ENCODE measurements at places on chromosomes 7 and 10.

- no peak for DNase-seq
Observed at GRCh38 chr10:27747096-27747451, 1.5 kb upstream of the MKX start.

DNA sequence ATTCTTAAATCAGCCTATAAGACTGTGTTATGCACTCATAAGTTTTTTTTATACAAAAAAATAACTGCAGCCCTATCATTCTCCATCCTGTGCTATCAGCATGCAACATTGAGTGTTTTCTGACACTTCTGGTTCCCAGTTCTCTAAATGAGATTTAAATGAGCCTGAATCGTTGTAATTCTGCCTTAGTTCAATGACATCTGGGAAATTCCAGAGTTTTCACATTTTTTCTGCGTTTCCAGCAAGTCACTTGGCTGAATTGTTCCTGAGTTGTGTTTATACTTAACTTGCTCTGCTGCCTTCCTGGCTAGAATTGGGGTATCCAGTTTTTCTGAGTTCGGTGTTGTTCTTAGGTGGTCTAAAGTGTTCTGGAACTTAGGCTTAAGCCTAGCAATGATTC is 636.1 kb upstream of the FZD8 start:
- DNase-seq = no peak

- DNase-seq = peak; percentile 79
Observed at GRCh38 chr7:43583424-43584194, 701 bp downstream of the STK17A start.

DNA sequence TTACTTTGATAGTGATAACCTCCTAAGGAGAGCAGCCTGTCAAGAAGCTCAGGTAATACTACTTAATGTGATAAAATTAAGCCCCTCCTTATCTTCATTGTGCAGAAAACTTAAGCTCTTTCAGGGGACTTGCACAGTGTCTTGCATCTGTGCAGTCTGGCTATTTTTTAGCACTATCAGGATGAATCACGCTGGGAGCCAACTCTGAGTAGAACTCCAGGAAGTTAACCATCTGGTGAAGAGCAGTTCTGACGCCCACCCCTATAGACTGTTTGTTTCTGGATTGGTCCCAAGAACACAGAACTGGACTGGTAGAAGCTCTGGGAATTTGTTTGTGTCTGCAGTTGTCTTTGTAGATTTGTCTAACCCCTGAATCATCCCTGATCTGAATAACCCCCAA is 41.9 kb downstream of the AGK start:
- DNase-seq = no peak

- no peak for DNase-seq
Observed at GRCh38 chr10:9579110-9579705, 1438.5 kb upstream of the CELF2 start.

- no peak for DNase-seq
Observed at GRCh38 chr7:2468227-2468626, 8.0 kb downstream of the GRIFIN start.

DNA sequence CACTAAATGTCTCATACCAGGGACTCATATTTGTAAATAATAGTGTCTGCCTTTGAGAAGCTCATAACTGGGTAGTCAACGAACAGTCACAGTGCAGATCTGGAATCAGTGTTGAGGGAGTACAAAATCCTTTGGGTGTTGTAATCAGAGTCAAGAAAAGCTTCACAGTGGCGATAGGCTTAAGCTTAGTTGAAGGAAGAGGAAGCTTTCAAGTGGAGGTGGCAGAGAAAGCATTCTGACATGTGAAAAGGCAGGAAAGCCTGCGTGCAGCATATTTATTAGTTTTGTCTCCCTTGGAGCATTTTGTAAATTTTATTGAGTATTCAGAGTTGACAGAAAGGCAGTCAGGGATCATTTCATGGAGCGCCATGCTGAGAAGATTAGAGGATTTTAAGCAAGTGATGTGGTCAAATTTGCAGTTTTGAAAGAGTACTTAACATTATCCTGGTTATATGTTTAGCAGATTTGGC is 104.9 kb downstream of the ADK start:
- DNase-seq = no peak

DNA sequence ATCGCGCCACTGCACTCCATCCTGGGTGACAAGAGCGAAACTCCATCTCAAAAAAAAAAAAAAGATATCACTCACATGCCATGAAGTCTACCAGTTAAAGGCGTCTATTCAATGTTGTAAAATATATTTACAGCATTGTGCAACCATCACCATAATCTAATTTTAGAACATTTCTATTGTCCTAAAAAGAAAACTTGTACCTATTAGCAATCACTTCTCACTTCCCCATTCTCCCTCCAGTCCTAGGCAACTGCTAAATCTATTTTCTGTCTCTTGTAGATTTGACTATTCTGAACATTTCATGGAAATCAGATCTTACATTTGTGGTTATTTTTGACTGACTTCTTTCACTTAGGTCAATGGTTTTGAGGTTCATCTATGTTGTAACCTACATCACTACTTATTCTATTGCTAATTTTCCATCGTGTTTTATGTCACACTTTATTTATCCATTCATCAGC is 25.2 kb upstream of the OTUD1 start:
- DNase-seq = peak; percentile 18

GRCh38 chr10:85492684-85493083 is 873.9 kb downstream of the GRID1 start:
- no peak for DNase-seq

GRCh38 chr7:141709318-141709717 is 1.2 kb downstream of the WEE2 start:
- no peak for DNase-seq

DNA sequence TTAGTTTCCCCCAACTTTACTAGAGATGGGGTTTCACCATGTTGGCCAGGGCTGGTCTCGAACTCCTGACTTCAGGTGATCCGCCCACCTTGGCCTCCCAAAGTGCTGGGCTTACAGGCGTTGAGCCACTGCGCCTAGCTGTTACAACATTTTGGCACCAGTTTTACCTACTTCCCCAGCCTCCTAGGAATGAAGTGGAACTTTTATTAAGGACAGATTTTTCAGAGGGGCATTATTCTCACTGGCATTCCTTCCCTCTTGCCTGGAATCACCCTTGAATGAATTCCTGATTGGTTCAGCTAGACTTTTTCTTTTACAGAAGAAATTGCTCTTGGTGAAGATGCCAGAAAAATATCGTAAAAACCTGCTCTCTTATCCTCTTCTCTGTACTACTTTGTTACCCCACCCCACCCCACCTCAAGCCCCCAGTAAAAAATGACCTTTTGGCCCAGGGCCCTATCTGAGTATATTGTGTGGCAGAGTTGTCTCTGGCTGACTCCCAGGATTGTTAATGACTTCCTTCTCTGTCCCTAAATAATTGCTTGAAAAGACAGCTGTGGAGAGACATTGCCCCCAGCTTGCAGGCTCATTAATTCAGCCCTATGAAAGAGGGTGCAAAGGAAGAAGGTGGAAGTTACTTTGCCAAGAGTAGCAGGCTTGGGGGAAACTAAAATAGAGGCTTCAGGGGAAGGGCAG is 189.6 kb downstream of the AUTS2 start:
- no peak for DNase-seq

GRCh38 chr7:98058186-98058585 is 48.5 kb upstream of the LMTK2 start:
- no peak for DNase-seq

DNA sequence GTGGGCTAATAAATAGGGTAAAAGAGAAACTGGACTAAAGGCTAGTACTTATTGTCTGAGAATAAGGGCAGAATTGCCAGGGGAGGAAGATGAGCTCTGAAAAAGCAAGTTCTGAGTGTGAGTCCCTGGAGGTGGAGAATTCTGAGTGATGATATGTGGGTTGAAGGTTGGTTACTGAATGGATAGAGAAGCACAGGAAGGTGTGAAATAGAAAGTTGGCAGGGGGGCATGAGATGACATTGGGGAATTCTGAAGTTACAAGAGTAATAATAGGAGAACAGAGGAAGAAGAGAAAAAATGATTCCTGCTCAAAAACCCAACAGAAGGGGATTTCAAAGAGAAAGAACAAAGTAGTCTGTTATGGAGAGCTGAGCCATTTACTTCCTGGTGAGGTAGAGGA is 76.9 kb downstream of the PRKCQ start:
- no peak for DNase-seq

GRCh38 chr10:98391578-98391991 is 23.4 kb downstream of the PYROXD2 start:
- peak; percentile 30 for DNase-seq

GRCh38 chr10:77798940-77799339 is 127.6 kb downstream of the DLG5 start:
- no peak for DNase-seq

DNA sequence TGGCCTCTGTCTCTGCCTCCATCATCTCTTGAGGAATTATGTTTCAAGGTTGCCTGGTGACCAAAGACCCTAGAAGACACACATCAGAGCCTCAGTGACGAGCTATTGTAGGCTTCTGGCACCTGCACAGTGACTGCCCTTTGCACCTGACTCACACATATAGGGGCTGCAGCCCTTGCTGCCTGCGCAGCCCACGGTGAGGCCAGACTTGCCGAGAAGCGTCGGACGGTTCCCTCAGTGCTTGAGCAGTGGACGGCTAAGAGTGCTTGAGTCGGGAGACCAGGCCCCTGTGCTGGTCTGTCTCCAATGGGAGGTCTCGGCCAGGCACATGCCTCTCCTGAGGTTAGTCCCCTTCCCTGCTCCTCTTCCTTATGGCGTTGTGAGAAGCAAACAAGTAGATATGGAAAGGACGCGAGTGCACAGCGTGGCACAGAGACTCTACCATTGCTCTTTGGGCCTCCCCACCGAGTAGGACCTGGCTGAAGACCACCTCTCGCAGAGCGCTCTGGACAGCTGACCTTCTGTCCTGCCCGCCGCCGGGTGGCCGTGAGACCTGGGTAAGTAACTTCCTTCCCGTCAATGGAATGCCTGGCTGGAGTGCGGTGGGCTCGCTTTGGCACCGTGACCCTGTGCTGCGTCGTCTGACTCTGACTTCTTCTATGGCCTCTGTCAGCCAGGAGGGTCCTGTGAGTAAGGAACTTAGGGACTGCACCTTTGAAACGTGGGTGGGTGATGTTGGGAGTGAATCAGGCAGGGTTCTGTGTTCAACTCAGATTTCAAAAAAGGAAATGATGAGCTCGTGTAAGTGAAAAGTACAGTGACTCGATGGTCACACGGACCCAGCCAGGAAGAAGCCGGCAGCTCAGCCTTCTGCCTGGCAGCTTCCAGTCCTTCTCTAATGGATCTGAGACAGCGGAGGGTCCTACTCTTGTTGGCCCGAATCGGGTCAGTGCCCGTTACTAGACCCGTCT is 33.7 kb downstream of the ZNF775 start:
- DNase-seq = no peak

GRCh38 chr7:154231732-154232131 is 179.5 kb downstream of the DPP6 start:
- DNase-seq = no peak

DNA sequence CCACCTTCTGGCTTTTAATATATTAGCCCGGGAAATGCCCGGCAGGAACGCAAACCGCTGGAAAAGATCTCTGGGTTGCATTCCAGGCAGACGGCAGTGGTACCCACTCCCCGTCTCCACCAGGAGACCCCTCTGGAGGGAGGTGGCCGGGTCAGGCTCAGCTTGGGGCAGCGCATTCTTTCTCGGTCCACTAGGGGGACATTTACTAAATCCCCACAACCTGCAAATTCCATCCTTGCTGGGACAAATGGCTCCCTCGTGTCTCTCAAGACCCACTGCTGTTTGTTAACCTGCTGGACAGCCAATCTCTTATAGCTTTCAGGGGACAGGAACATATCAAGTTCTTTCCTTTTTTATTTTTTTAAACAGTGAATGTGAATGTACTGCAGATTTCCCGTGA is 45.8 kb upstream of the CARD11 start:
- DNase-seq = peak; percentile 26

GRCh38 chr7:134750083-134751062 is 29.1 kb upstream of the CALD1 start:
- peak; percentile 69 for DNase-seq

DNA sequence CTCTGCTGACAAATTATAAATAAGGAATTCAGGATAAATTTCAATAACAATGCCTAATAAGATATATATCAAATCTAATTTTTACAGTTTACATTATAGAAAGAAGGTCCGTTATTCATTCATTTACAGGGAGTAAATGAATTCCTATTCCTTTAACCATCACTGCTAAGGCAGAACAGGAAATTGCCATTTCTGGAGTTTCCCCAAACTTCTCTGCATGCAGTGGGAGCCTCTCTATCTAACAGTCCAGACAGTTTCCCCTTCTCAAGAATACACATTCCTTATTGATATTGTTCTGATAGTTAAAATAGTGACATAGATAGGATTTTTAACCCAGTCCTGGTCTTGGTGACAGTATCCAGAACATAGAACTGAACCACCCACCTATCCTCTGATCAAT is 24.3 kb downstream of the MKI67 start:
- DNase-seq = no peak

DNA sequence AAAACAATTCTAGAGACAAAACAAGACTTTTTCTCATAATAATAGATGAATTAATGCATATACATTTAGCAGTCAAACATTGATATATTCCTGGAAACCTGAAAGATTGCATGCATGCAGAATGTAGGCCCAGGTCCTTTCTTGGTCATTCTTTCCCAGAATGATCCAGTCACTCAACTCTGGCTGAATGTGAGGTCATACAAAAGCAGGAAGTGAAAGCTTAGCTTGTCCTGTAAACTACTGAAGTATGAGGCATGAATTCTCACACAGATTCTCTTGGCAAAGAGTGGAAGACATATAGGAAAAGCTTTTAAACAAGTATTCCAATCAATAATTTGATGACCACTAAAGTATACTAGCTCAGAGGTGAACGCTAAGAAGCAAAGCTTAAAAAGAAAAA is 253.9 kb downstream of the PPP1R3A start:
- no peak for DNase-seq

GRCh38 chr7:130180571-130181262 is 24.5 kb downstream of the TMEM209 start:
- DNase-seq = no peak

DNA sequence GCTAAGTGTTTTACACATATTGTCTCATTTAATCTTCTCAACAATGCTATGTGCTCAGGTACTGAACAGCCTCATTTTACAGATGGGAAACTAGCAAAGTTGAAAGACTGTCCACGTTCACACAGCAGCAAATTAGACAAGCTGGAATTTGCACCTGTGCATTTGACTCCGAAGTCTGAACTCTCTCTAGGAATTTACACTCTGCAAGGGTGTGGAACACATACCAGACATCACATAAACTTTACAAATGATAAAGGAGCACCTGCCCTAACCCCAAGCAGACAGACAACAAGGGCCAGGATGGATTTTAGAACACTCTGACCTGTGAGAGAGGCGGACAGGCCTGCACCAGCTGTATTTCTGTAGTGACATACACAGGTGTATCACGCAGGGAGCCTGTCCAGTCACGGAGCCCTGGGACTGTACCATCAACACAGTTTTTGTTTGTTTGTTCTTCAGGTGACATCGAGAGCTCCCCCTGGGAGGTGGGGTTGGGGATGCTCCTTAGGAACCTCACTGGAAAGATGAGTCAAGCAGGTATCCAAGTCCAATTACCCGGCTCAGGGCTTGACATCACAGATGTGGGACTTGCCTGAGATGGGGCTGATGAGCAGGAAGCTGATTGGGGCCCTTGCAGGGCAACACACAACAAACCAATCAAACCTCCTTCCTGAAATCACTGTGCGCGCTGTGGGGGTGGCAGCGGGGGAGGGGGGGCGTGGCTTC is 31.0 kb downstream of the MKI67 start:
- DNase-seq = peak; percentile 65

All from CD4-positive, alpha-beta T cell treated with Interleukin-17A for 1 hour (primary cell).